Stimulated activated CD8-positive, alpha-beta memory T cell treated with anti-CD3 and anti-CD28 coated beads, Interleukin-15, amount 100 ng/mL, for 1 hour (primary cell): ENCODE measurements at places on chromosomes 12 and 14.

DNA sequence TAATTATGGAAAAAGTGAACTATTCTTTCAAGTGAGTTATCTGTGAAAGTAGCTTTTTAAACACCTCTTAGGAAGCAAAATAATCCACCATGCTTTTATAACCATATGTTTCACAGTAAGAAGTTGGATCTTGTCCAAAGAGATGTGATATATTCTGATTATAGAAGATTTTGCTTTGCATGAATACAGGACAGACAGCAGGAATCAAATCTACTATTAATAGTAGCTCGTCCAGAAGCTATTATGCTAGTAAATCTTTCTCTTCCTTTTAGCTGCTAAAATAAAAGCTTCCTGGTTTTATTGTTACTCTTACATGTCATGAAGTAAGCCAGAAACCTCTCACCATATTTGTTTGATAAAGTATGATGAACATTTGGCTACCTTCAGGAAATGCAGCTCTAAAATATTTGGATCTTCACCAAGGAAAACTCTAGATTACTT lies 257.0 kb downstream of the IPO8 start:
- no peak for DNase-seq

DNA sequence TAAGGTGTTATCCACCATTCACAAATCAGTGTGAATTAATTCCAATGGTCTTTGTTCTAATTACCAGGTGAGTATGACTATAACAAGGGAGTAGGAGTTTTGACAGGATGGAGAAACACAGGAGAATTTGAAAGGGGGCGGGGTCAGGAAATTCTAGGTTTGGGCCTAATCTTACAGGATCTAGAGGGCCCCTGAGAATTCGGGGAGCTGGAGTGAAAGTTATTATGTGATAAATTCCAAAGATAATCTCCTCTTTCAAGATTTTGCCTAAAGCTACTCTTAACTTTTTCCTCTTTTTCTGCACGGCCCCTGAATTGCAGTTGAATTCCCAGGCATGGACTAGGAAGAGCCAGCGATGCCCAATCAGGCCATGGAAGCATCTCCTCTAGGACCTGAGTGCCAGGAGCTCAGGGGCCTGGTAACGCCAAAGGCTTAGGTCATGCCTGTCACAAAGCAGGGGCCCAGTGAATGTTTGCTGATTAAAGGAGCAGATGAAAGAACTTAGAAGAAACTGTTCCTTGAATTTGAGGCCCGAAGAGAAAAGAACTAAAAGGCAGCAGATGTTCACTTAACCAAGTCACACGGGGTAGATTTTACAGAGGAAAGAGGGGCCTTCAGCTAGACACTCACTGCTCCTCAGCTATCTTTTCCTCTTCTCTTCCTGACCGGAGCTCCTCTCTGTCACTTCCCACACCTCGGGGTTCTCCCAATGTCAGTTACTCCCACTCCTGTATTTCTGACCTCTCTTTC lies 195.5 kb downstream of the PPM1H start:
- no peak for DNase-seq

- DNase-seq: no peak
Observed at GRCh38 chr12:67237231-67237630, 31.9 kb upstream of the CAND1 start.

GRCh38 chr12:131684015-131684725 lies 26.7 kb upstream of the SFSWAP start:
- DNase-seq: no peak

DNA sequence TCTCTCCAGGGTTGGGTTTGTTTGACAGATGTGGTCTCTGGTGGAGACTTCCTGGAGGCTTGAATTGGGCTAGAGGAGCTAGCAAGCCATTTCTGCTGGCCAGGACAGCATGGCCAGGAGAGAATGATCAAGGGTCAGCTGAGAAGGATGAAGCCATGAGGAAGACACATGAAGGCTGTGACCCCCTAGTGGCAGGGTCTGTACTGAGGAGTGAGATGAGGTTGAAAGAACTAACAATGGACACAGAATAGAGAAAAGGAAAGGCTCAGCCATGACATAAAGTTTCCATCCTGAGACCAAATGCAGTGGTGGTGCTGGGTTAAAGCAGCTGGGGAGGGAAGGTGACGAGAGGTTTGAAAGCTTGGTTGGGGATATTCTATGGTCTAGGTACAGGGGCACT lies 89.9 kb downstream of the NT5DC3 start:
- no peak for DNase-seq

DNA sequence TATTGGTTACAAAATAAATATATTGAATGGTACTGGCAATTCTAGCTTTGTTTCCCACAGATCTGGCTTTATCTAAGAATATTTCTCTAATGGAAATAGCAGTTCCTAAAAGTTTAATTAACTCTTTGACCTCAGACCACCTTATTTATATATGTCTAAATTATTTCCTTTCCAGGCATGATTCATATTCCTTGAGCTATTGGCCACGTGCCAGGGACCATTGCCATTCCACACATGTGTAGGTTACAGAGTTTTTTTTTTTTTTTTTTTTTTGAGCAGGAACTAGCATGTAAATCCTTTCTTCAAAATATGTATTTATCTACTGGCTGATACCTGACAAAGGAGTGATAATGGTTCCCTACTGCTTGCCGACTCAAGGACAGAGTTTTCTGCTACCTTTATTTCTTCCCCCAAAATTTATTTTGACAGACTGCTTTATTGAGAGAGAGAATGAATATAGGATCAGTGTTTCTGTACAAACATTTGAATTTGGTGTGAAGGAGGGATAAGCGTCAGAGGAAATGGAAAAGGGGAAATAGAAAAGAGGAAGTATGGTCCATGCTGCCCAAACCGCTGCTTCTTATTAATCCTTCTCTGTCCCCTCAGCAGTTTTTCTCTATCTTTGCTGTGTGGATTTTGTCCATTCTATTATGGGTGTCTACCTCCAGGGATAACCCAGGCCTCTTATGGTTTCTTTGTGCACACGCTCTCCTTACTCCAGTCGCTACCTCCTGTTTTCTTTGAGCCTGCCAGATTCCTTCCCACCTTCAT lies 36.4 kb downstream of the PDE3A start:
- DNase-seq: no peak

GRCh38 chr12:8081251-8081920 lies 688 bp upstream of the NECAP1 start:
- no peak for DNase-seq

- no peak for DNase-seq
Observed at GRCh38 chr14:31944256-31945073, 132.6 kb upstream of the ARHGAP5 start.

DNA sequence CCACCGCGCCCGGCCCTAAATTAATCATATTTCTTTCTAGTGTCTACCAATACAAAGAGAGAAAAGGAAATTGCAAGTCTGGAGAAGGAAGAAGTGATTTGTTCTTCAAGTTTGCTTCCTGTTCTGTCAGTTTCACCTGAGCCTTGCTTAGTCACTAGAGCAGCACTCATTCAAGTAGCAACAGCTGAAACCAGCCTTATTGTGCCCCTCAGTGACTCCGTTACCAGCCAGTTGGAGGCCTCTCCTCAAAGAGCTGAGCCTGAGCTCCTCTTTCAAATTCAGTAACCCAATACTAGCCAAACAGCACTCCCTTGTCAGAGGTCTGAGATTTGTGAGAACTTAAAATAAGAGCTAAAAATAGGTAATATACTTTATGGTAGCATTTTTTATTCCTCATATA lies 17.4 kb downstream of the PAWR start:
- no peak for DNase-seq

DNA sequence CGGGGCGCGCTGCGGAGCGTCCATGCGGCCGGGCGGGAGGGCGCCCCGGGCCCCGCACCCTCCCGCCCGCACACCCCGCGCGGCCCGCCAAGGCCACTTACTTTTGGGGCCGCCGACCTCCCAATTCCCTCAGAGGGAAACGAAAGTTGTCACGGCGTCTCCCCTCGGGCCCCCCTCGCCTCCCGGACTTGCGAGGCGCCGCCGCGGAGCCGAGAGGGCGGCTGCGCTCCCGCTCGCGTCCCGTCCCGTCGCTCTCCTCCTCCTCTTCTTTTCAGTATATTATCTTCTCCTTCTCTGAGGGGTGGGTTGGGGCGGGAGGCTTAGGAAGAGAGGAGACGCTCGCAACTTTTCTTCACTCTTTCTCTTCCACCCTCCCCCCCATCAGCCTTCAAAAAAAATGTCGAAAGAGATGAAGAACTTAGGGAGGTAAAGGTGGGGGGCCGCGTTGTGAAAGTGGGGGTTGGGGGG lies 613 bp downstream of the DUSP16 start:
- DNase-seq: no peak
